ENCODE measurements at places on chromosomes 12 and 14.

- DNase-seq: no peak
Measured at GRCh38 chr12:75986001-75986746, 45.4 kb downstream of the PHLDA1 start.

- no peak for DNase-seq
Measured at GRCh38 chr14:22179190-22179589, 409.8 kb downstream of the DAD1 start.

DNA sequence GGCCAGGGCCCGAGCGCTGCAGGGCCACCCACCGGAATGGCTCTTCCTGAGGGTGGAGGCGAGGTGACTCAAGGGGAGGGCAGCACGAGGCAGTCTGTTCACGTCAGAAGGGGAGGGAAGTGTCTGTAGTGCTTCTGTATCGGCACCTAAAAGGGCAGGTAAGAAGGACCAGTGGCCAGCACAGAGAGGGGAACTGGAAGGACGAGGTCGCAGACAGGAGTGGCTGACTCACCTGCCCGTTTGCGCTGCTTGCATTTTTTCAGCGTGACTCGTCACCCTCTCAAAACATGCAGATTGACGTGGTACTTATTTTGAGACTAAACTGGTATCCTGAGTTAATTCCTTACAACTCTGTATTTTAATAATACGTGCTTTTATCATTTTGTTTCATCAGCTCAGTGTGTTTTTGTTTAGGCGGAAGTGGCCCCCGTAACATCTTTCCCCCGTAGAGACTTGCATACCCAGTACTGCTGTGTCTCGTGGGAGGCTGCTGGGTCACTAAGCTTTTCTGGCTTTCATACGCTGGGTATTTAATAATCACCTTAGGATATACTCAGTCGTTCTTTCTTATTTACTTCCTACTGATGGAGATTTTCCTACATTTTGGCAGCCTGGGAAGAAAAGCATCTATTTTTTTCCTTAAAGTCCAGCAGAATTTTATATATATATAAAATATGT, 26.4 kb downstream of the SFSWAP start:
- no peak for DNase-seq

DNA sequence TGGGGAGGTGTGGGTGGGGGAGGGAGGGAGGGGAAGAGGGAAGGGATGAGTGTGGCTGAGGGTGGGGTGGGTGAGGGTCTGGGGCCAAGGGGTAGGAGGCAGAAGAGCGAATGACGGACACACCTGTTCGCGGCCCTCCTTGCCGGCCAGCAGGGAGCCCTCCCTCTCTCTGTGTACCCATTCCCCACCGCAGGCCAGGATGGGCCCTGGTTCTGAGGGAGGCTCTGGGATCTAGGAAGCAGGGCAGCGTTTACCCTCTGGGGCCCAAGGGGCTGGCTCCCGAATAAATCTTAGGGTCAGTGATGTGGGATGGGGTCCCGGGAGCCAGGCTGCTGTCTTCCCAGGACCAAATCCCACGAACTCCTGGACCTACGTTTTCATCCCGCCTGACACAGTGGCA, 46.0 kb upstream of the ESRRB start:
- DNase-seq: no peak

DNA sequence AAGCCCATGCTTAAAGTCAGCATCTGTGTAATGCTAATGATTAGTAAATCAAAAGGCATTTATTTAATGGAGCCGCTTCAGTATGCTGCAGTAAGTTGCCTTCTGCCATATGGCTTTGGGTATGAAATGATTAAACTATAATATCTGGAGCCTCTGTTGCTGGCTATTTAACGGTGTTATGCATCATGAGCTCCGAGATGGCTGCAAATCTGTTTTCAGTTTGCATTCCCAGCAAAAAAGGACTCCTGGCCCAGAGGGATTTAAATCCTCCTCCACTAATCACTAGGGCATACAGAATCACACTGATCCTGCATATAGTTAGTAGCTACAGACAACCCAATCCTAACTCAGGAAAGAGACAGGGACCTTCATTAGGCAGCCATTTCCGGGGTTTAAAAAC, 171.5 kb upstream of the EEA1 start:
- DNase-seq: no peak

DNA sequence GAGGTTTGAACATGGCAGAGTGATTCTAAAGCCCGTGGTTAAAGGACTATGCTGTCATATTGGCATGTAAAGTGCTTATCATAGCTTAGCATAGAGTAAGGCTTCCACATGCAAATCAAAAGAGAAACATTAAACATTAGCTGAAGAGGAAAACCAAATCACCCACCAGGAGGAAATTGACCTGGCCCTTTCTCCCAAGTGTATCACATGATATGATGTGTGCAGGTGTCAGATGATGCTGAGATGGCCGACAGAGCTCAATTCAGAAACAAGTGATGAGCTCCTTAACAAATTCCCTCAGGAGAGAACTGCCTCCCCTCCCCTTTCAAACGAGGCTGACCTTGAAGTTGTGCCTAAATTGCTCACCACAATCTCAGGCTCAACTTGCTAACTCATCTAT, 217.1 kb upstream of the BTG1 start:
- DNase-seq: no peak

GRCh38 chr12:85641796-85642195, 194.4 kb downstream of the RASSF9 start:
- DNase-seq: no peak

DNA sequence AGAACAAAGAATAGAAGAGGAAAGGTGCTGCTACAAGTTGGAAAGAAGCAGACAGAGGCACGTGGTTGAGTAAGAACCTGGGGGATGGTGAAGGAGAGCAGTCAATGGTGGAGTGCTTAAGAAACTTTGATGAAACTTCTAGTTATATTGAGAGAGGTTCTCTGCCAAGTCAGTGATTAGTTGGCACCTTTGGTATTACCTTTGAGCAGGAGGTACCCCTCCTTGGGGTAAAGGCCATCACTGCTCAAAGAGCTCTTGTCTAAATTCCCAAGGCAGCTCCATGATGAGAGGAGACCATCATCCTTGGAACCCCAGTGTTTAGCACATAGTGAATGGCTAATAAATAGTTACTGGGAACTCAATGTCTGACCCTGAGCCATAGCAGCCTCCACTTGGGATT, 1.7 kb upstream of the EGLN3 start:
- DNase-seq: no peak

DNA sequence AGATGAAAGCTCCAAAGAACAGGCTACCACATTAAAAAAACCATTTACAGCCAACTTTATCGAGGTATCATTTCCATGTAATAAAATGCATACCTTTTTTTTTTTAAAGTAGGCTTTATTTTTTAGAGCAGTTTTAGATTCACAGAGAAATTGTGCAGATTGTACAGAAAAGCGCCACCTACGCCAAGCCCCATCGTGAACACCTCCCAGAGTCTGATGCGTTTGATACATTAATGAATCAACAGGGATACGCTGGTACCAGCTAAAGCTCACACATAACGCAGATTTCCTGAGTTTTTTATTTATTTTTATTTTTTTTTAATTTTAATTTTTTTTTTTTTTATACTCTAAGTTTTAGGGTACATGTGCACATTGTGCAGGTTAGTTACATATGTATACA, 129.9 kb downstream of the KIF26A start:
- DNase-seq: no peak

GRCh38 chr12:29200586-29200985, 51.5 kb downstream of the FAR2 start:
- no peak for DNase-seq

GRCh38 chr12:111826992-111827391, 15.0 kb upstream of the MAPKAPK5 start:
- DNase-seq: no peak

DNA sequence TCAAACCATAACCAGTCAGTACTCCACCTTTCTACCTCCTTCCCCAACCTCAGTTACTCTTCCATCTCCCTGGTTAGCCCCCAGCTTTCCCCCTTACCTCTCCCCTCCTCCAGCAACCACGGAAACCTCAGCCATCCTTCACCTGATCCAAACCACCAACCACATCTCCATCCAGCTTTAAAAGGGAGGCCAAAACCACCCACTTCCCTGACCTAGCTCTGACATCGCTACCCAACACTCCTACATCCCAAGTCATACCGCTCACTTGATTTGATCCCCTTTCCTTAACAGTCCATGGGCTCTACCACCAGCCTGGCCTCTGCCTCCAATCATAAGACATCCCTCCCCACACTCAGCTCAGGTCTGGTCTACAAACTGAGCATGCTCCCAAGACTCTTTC, 1.5 kb downstream of the RAB35 start:
- no peak for DNase-seq

DNA sequence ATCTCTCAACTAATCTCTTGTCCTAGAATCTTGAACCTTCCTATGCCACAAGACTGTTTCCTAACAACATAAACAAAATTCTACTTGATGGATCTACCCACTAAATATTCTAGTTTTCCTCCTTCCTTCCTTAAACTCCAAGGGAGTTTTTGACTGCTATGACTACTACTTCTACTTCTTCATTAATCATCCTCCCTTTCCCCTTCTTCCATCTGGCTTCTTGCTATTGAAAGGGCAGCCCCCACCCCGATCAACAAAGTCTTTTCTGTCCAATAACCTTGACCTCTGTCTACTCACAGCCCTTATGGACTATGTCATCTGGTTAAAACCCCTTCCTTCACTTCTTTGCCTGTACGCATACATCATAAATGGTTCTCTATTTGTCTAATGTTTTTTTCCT, 5.6 kb downstream of the LTA4H start:
- DNase-seq: no peak

DNA sequence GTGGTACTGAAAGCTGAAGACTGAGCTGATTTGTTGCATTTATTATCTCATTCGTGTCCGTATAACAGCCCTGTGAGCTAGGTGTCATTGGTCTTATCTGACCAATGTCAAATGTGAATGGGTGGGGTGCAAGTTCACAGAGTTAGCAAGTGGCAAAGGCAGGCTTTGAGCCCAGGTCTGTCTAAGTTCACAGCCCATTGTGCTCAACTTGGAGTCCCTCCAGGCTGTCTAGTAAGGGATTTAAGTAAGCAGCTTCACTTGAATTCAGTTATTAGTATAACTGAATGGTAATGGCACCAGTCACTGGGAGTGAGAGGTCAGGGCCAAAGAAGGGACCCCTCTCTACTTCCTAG, 8.5 kb downstream of the C1S start:
- DNase-seq: no peak

GRCh38 chr14:105305345-105305744, 4.5 kb upstream of the BRF1 start:
- no peak for DNase-seq

DNA sequence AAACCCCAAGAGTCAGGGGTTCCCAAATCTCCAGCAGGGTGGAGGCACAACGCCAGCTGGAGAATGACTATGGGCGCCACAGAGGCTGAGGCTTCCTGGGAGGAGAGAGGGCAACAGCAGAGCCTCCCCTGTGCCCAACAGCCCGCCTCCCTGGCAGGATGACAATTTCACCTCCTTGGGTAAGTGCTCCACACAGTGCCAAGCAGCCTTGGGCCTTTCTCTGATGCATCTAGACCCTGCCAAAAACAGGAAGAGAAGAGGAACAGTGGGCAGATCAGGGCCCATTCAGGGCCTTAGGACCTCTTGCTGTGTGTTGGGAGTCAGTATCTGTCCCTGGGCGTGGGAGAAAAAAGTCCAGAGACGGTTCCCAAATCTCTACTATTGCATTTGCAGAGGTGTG, 5.0 kb upstream of the OR10P1 start:
- DNase-seq: no peak

- no peak for DNase-seq
Measured at GRCh38 chr12:98109266-98109665, 406.1 kb upstream of the TMPO start.

DNA sequence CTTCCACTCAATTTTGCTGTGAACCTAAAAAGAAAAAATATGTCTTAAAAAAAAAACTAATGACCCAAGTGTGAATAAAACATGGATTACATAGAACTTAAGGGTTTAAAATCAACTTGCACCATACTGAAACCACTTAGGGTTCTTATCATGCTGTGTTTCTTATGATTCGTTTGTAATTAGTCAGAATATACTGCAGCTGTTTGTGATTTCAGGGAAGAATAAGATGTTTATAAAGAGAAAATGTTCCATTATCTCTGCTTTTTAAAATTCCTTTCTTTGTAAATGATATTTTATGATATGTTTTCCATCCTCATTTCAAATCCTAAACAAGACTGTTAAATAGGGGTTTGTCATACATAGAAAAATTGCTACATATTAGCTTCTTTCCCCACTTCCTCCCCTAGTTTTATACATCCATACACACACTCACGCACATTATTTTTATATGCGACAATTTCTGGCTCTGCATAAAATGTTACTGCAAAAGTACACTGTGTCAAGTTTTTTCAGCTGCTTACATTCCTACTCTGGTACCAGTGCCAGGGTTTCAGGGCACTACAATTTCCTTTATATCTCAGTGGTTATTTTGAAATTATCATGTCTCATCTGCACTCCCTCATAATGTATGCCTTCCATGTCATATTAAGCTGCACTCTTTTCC, 275.2 kb upstream of the GARIN6 start:
- no peak for DNase-seq

DNA sequence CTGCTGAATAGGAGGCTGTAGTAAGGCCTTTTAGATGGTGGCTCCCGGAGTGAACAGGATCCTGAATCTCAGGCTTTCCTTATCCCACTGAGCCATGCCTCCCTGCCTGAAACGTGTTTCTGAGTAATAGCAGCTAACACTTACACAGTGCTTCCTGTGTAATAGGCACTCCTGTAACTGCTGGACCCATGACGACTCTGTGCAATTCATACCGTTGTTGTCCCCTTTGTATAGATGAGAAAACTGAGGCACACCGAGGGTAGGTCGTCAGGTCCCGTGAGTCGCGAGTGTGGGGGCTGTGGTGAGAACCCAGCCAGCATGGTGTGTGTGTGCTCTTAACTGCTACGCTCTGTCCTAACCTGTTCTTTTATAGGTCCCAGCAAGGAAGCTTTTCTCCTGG, 193.6 kb downstream of the CACNA1C start:
- DNase-seq: no peak

GRCh38 chr12:132583411-132583710, 27.0 kb downstream of the LRCOL1 start:
- no peak for DNase-seq

DNA sequence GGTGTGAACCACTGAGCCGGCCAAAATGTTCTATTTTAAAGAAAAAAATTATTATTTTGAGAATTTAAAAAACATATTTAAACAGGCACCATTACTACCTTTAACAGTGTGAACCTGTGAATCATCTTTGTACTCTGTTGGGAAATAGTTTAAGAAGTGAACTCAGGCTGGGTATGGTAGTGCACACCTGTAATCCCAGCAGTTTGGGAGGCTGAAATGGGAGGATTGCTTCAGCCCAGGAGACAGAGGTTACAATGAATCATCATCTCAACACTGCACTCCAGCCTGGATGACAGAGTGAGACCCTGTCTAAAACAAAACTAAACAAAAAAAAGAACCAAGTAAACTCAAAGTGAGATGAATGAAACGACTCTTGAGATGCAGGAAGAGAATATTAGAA, 3.1 kb upstream of the WDR89 start:
- DNase-seq: no peak

- DNase-seq: peak; percentile 29
Measured at GRCh38 chr14:33676135-33676566, 274.7 kb downstream of the EGLN3 start.

DNA sequence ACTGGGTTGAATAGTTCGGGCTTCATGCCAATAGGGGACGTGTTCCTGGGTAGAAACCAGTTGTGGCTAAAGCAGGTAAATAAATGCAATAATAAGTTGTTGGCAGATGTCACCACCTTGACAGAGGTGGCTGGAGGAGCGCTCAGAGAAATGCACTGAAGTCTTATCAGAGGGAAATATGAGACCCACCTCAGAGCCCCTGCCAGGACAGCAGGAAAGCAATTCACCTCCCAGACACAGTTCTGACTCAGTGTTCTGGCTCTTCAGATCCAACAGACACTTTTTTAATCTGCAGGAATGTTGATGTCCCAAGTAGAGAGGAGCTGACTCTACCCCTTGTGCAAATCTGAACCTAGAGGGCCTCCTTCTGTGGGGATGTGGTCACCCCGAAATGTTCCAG, 687.1 kb upstream of the FBXO33 start:
- DNase-seq: no peak

Measured in AG08395 (cell line).